ENCODE measurements at places on chromosomes 13 and 19. TPM values are rescaled to one million over a fixed set of nuclear protein-coding genes. Genes with fewer than 3 reads are reported as not detected.

The PGLYRP2 gene
- total RNA-seq: not detected

The FPR2 gene
- total RNA-seq: not detected

The SIGLEC12 gene
- not detected for total RNA-seq

The FBXL12 gene
- total RNA-seq: 29.2 TPM

DNA sequence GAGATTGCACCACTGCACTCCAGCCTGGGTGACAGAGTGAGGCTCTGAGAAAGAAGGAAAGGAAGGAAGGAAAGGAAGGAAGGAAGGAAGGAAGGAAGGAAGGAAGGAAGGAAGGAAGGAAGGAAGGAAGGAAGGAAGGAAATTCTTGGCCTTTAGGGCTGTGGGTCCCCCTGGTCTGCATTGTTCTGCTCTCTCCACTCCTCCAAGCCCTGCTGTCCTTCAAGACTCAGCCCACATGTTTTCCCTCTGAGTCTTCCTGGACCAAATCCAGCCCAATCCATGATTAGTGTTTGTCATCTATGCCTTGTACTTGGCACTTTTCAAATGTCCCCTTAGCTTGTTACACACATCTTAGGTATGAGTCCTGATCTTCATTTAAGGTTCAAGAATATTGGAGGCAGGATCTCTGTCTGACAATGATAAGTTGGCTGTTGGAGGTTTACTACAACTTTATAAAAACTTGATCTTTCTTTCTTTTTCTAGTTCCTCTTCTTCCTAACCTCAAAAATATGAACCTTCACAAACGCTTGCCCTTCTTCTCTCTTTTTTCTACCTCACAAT is 48.8 kb upstream of the INTS6 start:
- no peak for DNase-seq

- no peak for DNase-seq
These were observed 24.9 kb downstream of the ARHGEF7 start for GRCh38 chr13:111139873-111140561.

DNA sequence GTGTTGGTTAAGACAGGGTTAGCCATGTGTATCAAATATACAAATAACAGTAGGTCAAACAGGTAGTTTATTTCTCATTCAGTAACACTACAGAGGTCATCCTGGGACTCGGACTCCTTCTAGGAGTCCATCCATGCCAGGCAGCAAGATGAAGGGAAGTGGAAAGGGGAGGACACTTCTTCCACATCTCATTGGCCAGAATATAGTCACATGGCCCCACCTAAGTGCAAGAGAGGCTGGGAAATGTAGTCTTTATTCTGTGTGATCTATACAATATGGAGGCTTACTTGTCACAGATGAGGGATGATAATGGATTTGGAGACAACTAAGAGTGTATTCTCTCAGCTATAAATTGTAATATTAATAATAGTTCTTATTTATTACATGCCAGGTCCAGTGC is 31.1 kb downstream of the RDH8 start:
- no peak for DNase-seq

GRCh38 chr13:40024967-40025714 is 369.7 kb downstream of the COG6 start:
- no peak for DNase-seq

DNA sequence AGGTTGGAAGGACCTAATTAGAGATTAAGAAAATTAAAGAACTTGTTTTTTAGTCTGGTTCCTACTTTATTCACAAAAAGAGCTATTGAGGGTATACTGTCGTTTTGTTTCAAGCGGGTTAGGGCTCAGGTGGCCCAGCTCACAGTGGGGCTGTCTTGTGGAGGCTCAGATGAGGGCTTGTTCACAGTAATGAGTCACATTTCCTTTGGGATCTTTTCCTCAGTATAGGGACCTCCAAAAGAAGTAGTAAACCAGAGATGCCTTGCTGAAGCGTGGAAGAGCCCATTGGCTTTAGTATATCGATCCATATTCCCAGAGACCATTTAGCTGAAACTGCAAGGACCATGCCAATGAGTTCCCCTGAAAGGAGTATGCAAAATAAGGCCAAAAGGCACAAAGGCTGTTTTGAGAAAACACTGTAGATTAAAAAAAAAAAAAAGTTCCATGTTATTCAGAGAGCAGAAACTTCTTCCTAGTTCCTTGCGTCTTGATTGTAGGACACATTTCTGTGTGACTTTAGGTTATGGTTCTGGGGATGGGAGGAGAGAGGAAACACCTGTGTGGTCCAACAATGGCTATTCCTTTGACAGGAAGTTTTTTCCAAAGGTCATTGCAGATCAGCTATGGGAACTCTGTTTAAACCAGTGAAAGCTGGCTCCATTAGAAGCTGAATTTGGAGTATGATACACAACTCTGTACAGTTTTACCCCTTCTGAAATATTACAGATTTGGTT is 32.8 kb upstream of the GPI start:
- DNase-seq: no peak

GRCh38 chr13:45368005-45368404 is 27.0 kb upstream of the TPT1 start:
- no peak for DNase-seq

- no peak for DNase-seq
These were observed 435.3 kb upstream of the HTR2A start for GRCh38 chr13:47332149-47332548.

DNA sequence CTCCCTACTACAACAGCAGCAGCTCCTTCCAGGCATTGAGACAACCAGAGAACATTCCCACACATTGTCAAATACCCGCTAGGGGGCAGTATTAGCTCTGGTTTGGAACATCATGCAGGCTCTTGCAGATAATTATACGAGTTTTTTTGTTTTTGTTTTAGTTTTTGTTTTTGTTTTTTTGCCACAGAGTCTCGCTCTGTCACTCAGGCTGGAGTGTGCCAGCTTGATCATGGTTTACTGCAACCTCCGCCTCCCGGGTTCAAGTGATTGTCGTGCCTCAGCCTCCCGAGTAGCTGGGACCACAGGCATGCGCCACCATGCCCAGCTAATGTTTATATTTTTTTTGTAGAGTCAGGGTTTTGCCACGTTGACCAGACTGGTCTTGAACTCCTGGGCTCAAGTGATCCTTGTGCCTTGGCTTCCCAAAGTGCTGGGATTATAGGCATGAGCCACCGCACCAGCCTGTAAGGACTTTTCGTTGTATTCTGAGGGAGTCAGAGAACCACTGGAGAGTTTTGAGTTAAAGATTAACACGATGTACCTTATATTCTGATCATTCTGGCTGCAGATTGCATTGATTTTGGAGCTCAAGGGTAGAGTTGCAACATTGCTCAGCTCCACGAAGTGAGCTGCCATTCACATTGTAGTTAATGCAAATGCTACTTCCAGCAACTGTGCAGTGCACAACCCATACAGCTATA is 41.7 kb upstream of the CEACAM20 start:
- DNase-seq: peak; percentile 38
